Adipocyte (in vitro differentiated cells): ENCODE measurements at places on chromosomes 6 and 20.

DNA sequence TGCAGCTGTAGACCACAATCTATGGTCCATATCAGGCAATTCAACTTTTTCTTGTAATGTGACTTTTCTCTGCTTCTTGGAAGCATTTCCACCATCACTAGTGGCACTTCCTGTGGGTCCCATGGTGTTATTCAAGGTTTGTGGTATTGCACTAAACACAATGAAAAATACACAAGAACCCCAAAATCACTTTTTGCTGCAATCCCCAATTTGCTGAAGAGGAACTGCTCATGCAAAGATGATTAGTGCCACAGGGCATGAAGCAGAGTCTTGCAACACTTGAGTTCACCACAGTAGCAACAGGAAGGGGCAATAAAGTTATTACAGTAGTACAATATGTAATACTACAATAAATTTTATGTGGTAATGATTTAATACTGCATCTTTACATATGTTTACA lies 16.8 kb upstream of the TAAR1 start:
- DNase-seq, result no peak

DNA sequence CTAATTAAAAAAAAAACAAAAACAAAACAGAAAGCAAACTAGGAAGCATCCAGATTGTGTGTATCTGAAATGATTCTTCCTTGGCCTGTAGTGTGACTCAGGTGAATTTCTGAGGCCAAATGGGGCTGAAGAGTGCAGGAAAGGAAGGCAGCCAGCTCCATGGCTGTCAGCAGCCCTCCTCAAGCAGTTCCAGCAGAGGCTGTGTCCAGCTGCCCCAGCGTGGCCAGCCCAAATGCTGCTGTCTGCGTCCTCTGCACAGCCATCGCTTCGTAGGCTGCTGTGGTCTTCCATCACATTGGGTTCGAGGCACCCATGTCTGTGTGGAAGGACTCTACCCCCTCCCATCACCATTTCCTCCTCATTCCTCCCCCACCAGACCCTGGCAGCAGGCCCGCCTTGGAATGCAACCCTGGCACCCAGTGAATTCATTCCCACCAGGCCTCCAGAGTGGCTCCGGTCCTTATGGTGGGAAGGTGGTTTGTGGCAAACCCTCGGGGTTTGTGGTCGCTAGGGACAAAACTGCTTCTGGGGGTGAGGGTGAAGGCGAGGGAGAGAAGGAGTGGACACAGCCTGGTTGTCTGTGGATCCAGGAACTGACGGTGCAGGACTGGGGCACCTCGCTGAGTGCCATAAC lies 81.5 kb downstream of the MYLK4 start:
- DNase-seq, result no peak

DNA sequence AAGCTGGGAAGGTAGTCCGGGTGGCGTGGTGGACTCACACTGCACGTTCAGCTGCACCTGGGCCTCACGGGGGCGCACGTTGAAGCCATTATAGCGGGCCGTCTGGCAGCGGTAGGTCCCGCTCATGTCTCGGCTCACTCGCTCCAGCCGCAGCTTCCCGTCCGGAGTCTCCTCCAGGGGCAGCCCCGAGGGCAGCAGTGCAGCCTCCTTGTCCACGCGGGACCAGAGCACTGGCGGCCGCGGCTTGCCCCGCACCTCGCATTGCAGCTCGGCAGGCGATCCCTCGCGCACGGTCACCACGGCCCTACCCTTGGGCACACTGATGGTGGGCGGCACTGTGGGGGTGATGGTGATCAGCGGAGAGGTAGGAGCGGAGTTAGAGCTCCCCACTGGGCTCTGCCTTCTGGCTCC lies 47.6 kb downstream of the MDGA1 start:
- no peak for DNase-seq

DNA sequence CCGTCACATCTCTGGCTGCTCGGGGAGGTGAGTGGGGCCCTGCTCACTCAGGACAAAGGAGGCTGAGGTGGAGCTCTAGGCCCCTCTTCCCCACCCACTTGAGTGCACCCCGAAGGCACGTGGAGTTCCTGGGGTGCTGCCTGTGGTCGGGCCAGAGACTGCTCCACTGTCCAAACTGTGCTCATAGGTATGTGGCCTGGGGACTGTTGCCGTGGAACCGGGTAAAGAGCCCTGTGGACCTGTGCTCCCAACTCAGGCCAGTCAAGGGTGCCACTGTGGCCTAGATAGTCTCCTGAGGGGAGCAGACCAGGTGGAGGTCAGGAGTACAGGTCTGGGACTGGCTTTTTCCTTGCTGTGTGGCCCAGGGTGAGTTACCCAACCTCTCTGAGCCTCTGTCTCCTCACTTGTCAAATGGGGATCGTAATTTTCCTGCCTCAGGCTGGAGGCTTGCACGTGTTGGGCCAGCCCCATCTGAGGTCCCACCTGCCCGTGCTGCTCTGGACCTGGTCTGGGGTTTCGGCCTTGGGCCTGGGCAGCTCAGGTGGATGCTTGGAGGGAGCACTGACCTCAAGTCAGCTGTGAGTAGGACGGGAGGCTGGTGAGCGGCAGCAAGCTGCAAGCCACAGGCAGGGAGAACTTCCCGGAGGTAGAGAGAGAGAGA lies 12.4 kb upstream of the NPBWR2 start:
- DNase-seq, result no peak

DNA sequence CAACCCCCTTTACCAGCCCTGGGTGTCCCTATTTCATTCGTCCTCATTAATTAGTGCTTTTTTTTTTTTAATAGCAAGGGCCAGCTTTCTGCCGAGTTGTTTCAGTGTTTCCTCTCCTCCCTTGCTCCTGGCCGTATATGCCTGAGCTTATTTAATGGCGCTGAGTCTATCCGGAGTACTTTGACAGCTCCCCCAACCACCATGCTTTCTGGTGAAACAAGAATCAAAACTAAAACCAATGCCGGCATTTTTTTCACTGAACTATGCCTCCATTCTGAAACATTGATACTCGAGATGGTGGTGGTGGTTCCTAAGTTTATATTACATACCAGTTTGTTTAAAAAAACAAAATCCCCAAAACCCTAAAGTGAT lies 1.2 kb downstream of the DCBLD1 start:
- DNase-seq, result peak; percentile 61

- DNase-seq, result no peak
Measured at GRCh38 chr20:47810116-47810677, 24.9 kb upstream of the SULF2 start.
